ENCODE measurements at places on chromosomes 11 and 22.

DNA sequence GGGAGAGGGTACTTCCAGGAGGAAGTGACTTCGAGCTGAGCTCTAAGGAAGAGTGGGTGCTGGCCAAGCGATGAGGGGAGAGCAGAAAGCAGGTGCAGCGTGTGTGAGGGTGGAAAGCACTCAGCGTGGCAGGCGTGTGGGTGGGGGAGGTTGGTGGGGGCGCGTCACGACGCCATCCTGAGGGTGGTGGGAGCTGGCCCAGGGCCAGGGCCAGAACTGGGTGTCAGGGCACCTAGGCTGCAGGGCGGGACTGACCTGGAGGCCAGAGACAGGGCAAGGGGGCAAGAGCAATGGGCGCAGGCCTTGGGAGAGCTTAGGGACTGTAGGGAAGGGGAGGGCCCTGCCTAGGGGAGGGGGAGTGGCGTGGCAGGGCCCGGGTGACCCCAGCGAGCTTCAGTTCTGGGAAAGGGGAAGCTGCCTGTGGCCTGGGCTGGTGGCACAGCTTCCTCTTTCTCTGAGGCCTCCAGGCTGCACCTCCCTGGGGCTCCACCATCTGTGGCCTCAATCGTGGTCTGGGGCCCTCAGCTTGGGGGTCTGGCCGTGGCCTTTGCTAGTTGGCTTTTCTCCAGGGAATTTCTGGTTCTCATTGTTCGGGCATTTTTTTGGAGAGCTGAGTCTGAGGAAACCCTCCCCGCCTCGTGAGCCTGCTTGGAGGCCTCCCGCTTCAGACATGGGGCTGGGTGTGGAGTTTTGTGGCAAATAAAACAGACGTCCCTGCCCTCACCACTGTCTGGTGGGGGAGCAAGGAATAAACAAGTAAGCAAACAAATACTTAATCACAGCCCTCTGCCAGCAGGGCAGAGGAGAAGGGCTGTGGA lies 8.9 kb downstream of the RELT start:
- DNase-seq = no peak

DNA sequence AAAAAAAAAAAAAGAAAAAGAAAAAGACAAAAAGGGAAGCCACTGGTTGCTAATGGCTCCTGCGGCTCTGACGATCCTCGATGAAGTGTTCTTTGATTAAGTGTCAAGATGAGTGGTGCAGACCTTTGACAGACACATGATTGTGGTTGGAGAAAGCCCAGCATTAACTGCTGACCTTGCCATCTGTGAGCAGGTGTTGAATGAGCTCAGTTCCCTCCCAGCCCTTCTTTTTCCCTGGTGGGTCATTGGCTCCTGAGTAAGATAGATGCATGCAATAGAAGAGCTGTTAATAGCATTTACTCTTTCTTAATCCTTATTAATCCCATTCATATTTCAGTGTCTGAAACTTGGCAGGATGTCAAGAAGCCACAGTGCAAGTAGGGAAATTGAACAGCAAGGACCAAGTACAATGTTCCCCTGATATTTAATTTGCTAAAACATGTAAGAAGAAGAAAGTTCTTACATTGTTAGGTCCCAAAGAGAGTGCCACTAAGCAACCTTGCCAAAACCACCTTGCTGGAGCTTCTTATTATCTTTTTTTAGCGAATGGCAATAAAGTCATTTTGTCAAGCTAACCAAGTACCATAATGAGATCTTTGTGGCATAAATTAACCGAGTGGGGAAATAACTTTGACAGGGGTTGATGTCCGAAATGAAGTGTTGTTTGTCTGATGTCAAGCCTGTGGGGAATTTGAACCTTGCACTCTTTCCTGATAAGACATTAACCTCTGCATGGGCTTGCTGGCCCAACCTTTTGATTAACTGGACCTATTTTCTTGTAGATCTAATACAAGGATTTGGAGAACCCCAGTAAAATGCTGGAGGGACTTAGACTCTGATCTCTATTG lies 113.7 kb downstream of the PTPRJ start:
- DNase-seq = no peak

GRCh38 chr11:133776671-133777367 lies 68.5 kb downstream of the SPATA19 start:
- no peak for DNase-seq

GRCh38 chr11:90178751-90179150 lies 44.1 kb downstream of the CHORDC1 start:
- DNase-seq = no peak

DNA sequence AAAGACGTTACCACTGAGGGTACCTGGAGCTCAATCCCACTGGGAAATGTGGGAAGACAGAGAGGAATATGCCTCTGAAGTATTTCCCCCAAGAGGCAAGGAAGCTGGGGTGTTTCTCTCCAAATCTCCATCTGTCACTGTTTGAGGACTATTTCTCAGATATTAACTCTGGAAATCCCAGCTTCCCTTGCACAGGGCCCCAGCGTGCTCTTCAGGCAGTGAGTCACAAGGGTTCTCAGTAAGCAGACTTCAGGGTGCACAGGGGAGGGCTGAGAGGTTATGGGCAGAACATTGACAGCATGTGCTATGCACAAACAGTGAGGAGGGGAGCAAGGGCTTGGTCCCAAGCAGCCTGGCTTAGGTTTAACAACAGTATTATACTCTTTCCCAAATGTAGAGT lies 60.9 kb upstream of the EED start:
- no peak for DNase-seq

DNA sequence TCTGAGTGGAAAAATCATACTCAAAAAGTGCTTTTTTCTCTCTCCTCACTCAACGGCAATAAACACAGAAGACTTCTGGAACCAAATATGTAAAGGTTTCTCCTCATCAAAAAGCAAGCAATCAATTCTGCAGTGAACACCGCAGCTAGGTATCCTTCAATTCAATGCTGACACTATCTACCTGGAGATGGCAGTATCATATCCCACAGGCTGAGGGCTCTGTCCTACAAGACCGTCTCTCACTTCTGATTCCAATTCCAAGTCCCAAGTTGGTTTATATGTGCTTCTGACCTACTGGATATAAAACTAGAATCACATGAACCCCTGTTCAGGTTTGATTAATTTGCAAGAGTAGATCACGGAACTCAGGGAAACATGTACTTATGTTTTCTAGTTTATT lies 59.7 kb upstream of the LUZP2 start:
- no peak for DNase-seq

GRCh38 chr11:119982517-119983239 lies 155.2 kb downstream of the TRIM29 start:
- DNase-seq = no peak
